ENCODE measurements at places on chromosomes 12 and 14.

DNA sequence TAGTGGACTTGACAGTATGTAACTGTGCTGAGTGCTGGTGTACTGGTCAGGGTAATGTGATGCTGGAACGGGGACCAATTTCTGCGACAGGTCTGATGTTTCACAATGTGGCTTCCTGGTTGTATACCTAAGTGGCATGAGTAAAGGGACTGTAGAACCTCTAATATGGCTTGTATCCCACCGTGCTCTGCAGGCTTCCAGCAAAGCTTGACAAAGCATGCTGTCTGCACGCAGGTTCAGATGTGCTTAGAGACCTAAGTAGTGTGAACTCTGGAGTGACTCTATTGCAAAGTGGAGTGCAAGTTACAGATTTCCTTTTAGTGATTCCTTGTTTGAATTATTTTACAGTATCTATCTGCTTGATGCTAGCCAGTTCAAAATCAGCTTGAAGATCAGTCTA, 415.8 kb upstream of the NOVA1 start:
- DNase-seq, result no peak

GRCh38 chr14:35934499-35934898, 108.4 kb downstream of the BRMS1L start:
- DNase-seq, result no peak

GRCh38 chr14:32939254-32940065, 781 bp downstream of the NPAS3 start:
- no peak for DNase-seq

- DNase-seq, result no peak
Observed at GRCh38 chr14:100868621-100869370, 34.7 kb downstream of the RTL1 start.

- no peak for DNase-seq
Observed at GRCh38 chr12:103109861-103110260, 152.4 kb downstream of the ASCL1 start.

- no peak for DNase-seq
Observed at GRCh38 chr12:31005944-31006361, 67.7 kb upstream of the DDX11 start.

DNA sequence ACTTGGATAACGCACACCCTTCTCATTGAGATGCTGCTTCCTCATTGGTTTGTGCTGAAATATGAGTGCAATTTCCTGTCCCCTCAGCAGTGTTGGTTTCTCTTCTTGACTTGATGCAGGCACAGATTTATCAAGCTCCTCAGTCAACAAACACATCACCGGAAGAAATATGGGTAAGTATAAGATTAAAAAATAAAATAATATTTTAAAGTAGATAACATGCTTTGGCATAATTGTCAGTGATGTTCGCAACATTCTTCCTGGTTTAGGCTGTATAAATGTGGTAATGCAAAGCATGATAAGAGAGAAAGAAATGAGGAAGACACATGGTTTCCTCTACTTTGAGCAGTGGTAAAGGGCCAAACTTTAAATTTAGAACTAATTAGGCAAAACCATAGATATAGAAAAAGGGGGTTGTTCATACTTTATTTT, at the start of gene GPR65:
GPR65 (plus strand) TSS at position 86 of the 432 bp plus-strand sequence. CDS start 5,713 bp downstream, outside the sequence.
- peak; percentile 71 for DNase-seq

DNA sequence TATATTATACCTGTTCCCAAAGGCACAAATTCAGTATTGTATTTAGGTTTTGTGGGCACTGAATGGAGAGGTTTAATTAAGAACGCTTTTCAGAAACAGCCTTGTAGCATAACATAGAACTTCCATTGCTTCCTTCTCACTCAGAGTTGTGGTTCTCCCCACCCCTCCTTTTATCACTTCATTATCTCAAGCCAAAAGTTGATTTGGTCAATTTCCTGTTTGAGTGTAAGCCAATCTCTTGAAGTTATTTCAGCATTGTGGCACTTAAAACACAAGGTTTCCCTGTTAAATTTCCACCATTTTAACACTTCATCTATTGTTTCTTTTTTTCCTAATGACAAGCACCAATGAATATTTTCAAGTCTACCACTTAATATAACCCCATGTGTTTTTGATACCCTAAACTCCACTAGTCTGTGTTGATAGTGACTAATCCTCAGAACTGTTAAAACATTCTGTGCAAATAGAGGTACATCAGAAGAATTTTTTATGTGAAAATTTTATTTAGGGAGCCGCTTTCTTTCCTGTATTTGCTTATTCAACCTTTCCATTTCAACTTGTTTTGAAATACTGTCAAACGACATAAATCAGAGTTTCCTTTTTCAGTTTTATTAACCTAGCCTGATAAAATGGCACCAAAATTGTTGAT, 340.1 kb downstream of the BCAT1 start:
- DNase-seq, result no peak

GRCh38 chr14:48957486-48957885, 628.7 kb downstream of the RPS29 start:
- DNase-seq, result no peak

DNA sequence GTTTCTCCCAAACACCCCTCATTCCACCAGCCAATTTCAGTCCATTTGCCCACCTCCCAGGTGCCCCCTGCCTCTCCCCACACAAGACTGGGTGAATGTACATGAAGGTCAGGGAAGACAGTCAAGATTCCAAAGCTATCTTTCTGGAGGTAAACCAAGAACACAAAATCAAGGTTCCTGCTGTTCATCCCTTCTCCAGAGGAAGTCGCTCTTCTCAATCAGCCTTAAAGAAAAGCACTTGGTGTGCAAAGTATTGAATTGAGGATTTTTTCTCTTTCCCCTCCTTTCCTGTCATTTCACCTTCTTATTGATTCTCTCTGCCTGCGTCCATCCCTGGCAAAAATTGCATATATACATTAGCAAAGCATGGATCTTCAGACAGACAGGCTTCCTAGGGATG, 4.5 kb downstream of the GRIN2B start:
- no peak for DNase-seq

DNA sequence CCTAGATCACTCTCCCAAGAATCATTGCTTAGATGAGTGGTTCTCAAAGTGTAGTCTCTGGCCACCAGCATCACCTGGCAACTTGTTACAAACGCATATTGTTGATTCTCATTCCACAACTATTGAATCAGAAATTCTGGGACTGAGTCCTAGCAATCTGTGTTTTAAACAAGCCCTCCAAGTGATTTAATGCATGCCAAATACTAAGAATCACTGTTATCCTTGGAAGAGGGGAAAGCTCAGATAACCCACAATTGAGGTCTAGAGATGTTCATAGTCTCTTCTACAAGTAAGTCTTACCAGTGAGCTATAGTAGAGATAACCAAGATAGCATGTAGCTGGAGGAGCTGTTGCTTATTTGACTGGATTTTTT, 666.6 kb downstream of the DIO2 start:
- no peak for DNase-seq

GRCh38 chr14:59844186-59844812, 26.3 kb downstream of the RTN1 start:
- DNase-seq, result no peak

- DNase-seq, result no peak
Observed at GRCh38 chr14:78737116-78737515, 566.9 kb downstream of the NRXN3 start.

- DNase-seq, result no peak
Observed at GRCh38 chr14:46323404-46323762, 328.2 kb downstream of the RPL10L start.

DNA sequence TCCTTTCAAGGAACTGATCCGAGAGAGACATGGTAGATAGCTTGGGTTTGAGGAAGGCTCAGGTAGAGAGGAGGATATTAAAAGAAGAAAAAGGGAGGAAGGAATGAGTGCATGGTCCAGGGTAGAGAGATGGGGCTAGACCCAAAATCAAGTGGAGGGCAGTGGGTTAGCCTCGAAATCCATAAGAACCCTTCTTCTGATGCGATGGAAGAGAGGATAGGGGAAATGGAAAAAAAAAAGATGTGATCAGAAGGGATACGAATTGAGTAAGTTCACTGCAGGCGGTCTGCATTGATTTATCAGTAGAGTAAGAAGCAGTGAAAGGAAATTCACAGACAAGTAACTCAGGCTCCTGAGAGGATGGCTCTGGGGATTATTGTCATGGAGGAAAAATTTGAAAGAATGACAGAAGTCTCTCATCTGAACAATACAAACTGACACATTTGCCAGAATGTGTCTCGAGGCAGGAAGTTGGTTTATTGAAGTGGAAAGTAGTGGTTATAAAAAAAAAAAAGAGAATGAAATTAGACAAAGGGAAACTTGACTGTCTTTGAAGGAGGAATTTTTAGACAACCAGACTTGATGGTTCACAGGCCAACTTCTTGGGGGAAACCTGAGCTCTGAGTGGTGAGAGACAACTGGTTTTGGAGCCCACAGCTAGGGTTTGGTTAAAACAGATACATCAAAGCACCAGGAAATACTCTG, 10.2 kb downstream of the PPFIBP1 start:
- DNase-seq, result no peak

- DNase-seq, result no peak
Observed at GRCh38 chr12:118981285-118982211, at the start of gene SRRM4. SRRM4 (plus strand) TSS chr12:118981541; CDS start chr12:118981883, 342 bp downstream.

- no peak for DNase-seq
Observed at GRCh38 chr12:103011974-103012763, 54.7 kb downstream of the ASCL1 start.

- DNase-seq, result no peak
Observed at GRCh38 chr12:27802936-27803335, 22.9 kb upstream of the MANSC4 start.

DNA sequence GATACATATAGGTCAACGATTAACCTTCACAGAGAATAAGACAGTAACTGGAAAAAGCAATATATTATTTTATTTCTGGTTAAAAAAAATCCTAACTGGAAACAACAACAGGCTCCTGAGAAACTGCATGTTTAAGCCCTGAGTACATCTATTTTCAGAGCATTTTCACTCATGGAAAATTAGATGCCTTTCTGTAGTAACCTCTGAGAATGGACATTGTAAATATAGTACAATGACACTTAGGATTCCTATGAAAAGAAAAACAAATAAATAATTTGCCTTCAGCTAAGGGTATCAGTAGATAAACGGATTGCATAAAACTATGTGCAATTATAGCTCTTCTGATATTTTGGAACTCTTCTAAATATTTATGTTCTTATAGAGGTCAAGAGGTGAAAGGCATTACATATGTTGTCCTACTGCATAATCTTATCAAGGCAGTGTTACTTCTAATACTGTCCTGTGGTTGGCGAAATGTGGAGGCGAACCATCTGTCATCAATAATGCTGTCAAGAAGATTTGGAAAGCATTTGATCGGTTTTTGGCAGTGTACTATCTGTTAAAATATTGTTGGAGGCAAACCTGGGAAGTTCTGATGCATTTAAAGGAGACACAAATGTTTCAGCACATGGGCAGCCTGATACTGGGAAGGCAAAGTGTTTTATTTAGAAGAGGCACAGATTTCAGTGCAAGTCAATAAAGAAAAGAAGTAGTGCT, 381.8 kb downstream of the BTG1 start:
- DNase-seq, result no peak

DNA sequence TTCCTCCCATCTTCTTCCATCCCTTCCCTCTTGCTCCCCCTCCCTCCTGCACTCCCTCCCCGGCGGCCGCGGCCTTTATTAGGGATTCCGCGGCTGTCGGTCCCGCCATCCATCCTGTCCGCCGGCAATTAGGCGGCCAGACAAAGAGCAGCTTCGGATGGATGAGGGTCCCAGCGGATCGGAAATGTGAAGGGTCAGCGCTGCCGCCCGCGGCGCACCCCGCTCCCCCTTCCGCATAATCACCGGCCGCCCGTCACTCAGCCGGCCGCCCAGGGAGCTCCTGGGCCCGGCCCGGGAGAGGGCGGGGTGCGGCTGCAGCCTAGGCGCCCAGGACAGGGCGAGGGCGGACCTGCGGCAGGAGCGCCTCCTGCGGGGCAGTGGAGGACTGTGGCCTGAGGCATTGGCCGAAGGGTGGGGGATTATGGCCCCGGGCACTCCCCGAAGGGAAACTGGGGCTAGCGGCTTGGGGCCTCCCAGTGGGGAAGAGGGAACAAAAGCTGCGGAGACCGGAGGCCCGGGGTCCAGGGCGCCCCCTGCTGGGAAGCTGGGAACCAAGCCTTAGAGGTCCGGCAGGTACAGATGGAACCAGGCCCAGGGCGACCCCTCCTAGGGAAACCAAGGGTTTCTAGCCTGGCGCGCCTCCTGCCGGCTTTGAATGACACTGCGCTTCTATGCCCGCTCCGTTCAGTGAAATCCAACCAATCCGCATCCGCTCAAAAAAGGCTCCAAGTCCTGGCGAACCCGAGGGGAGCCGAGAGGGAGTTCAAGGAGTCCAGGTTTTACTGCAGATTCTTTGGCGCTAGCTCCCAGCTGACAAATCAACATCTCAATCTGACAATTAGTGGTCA, 4.4 kb upstream of the DNAJC22 start:
- DNase-seq, result peak; percentile 79

DNA sequence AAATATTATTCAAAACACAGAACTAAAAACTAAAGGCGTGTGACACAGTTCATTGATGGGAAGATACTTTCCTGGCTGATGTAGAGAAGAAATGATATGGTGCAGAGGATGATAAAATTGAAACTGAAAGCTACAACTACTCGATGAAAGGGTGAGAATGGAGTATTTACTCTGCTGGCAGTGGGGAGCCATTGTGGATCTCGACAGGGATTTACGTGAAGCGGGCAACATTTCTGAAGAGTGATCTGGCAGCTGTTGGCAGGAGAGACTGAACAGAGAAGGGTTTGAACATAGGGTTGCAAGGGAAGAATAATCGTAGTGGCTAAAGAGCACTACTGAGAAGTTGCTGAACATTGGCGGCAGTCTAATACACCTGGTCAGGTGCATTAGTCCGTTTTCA, 464.9 kb downstream of the PDZRN4 start:
- no peak for DNase-seq

- DNase-seq, result no peak
Observed at GRCh38 chr14:105013150-105013785, 7.6 kb downstream of the CDCA4 start.

DNA sequence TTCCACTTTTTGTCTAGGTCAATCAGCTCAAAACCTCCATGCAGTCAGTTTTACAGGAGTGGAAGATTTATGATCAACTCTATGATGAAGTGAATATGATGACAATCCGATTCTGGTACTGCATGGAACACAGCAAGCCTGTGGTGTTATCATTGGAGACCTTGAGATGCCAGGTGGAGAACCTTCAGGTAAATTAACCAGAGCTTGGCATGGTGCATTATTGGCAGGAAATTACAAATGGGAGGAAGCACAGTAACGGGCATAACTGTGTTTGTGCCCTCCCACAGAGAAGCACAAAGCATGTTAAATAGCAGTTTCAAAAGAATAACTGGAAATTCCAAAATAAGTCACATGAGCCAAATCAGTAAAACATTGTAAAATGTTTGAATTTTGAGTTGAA, 135.6 kb downstream of the ESR2 start:
- DNase-seq, result no peak

- DNase-seq, result no peak
Observed at GRCh38 chr12:42141981-42142606, 2.6 kb downstream of the GXYLT1 start.

GRCh38 chr12:12126551-12126950, 55.8 kb downstream of the BCL2L14 start:
- DNase-seq, result no peak

Measured in CD4-positive, alpha-beta T cell treated with Interferon alpha-2 for 1 hour (primary cell).